ENCODE measurements at places on chromosomes 4 and X.

DNA sequence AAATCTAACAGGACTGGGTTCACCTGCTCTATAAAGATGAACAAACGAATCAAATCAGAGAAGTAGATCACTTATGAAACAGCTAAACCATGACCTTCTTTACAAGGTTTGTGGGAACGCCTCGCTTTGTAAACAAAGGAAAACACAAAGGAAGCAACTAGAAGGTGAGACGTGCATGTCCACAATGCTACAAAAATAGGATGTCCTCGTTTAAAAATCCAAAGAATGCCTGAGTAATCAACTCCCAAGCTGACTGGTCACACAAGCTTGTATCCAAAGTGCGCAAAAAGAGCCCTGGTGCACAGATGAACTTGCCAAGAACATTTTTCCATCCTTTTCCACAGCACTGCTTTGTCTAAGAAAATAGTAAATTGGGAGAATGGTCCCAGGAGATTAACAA is 6.3 kb upstream of the SH3KBP1 start:
- no peak for DNase-seq

DNA sequence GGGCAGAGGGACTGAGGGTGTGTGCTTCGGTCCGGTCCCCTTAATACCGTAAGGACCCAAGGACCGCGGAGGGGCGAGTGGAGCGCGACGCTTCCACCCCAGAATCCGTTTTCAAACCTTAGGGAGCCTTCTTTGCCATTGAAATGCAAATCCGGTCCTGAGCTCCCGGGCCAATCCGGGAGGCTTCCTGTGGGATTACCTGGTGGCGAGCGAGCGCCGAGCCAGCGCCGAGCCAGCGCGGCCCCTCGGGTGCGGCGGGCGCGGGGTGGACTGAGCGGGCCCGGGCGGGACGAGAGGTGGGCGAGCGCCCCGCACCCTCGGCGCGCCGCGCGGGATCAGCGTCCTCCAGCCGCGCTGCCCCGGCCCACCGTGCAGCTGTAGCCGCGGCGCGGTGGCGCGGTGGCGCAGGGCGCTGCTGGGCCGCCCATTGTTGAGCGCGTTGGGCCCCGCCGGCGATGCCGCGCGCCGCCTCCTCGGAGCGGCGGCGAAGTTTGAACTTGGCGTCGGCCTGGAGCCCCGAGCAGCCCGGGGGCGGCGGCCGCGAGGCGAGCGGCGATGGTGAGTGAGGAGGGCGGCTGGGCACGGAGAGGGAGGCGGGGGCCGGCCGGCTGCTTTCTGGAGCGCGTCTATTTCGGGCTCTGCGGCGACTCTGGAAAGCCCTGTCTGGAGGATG is 208.7 kb downstream of the SOWAHB start:
- no peak for DNase-seq

DNA sequence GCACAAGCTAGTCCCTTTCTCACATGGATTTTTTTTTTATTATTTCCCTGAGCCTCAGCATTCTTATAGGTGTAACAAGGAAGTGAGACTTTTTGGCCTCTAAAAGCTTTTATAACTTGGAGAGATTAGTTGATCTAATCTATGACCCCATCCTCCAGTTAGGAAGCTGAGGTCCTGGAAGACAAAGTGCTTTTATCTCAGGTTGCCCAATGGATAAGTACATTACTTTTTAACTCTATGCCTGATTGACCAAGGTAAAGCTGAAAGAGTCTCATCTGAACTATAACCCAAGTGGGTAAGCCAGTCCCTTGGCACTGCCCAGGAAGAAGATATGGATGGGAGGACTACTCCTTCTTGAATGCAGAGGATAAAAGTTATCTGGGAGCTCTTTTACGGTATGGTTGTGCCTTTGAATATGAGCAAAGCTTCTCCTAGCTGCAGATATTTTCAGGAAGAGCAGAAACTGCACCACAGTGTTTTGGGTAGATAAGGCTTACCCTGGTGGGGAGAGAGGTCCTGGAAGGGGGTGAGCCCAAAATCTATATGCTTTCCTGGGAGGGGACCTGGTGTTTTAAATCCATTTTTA is 40.2 kb downstream of the VSIG4 start:
- DNase-seq = no peak

- no peak for DNase-seq
Measured at GRCh38 chr4:24809815-24810405, 14.5 kb downstream of the SOD3 start.

- no peak for DNase-seq
Measured at GRCh38 chr4:134740290-134740689, 538.7 kb upstream of the PABPC4L start.

DNA sequence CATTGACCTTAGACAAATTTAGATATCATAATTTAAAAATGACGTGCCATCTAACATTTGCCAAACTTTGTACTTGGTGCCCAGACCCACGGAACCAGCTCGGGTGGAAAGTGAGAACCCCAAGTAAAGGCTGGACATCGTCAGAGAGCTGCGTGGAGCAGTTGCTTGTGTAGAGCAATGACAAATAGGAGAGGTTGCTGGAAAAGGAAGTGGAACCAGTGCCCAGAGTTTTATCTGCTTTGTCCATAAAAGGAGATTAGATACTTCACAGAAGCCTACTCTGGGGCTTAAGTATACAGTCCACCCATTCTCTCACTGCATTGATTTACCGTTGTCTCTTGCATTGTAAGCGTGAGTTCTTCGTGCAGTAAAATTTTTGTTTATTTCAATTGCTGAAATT is 5.4 kb upstream of the TBC1D1 start:
- DNase-seq = no peak

DNA sequence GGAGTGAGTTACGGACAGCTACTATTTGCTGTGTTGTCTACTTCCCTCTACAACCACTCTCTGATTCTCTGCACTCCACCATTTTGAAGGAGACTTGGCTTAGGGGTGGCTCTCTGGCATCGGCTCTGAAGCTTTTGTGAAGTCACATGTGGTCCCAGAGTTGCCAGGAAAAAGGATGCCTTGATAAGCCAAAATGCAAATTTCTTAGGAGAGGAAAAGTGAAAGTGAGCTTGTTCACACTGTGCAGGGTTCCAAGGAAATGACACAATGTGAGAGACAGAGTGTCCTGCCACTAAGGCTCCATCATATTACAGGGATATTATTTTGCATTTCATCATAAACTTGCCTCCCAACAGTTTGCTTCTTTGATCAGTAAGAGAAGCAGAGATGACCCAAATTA is 7.2 kb downstream of the PHOX2B start:
- no peak for DNase-seq

DNA sequence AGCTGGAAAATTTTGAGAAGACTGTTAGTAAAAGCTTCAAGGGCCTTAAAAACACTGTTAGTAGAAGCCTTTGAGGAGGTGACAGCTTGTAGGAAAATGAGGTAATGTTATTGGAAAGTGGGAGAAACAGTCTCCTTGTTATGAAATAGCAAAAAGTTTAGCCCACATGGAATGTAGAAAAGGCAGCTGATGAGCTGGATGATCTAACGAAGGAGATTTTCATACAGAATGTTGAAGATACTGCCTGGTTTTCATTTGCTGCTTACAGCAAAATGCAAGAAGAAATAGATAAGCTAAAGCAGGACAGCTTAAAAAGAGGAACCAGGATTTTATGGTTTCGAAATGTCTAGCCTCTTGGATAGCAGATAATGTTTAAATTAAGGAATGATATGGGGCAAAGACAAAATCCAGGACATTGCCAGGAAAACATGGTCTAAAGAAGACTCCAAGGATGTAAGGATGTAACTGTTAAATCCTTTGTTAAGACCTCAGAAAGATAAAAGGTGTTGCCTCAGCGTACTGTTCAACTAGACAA is 10.2 kb upstream of the STBD1 start:
- DNase-seq = no peak

DNA sequence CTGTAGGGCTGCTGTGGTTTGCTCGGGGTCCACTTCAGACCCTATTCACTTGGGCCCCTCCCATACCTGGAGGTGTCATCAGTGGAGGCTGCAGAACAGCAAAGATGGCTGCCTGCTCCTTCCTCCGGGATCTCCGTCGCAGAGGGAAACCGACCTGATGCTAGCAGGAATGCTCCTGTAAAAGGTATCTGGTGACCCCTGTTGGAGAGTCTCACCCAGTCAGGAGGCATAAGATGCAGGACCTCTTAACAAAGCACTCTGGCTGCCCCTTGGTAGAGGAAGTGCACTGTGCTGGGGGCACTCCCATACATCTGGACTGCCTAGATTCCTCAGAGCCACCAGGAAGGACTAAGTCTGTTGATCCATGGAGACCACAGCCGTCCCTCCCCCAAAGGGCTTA is 296.9 kb downstream of the GRID2 start:
- DNase-seq = no peak

- no peak for DNase-seq
Measured at GRCh38 chr4:8123389-8123788, 35.2 kb downstream of the ABLIM2 start.

GRCh38 chr4:146186596-146186995 is 11.1 kb downstream of the LSM6 start:
- no peak for DNase-seq

DNA sequence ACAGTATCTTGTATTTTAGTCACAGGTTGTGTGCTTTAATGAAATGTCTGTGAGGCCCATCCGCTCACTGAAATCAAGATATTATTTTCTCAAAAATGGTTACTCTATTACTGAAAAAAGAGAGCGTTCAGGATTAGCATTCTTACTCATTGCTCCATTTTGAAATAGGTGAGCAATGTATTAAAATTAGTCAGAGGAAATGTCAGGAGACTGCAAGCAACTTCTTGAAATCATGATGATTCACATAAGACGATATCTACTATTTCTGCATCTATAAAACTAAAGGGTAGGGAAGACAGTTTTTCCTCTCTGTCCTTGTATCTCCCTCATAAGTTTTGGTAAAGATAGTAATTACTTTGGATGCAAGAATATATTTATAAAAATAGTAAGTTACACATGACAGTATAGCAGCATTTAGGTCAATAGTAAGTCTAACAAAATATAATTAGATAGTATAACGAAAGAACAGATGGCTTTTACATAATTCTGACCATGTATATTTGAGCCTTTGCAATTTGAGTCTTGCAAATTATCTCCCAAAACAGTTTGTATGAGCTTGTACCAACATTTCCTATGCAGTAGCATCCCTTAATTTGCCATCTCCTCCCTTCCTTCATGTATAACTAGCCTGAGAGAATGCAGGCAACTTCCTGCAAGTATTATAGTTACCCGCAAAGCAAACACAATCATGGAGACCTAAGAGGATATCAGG is 937.8 kb downstream of the PCDH7 start:
- DNase-seq = no peak

- no peak for DNase-seq
Measured at GRCh38 chr4:79185526-79186045, 140.3 kb downstream of the NAA11 start.

- no peak for DNase-seq
Measured at GRCh38 chr4:153655928-153656327, 28.2 kb upstream of the TLR2 start.

- DNase-seq = no peak
Measured at GRCh38 chr4:153789741-153790499, 1.0 kb upstream of the SFRP2 start.

DNA sequence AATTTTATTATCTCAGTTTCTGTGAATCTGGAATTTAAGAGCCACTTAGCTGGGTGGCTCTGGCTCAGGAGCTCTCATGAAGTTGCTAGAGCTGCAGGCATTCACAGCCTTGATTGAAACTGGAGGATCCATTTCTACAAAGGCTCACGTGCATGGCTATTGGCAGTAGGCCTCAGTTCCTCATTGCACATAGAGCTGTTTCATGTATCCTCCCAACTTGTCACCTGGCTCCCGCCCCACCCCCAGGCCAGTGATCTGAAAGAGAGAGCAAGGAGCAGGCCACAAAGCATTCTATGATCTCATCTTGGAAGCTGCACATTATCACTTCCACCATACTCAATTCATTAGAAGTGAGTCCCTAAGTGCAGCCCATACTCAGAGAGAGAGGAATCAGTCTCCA is 18.5 kb upstream of the AP1AR start:
- DNase-seq = no peak

DNA sequence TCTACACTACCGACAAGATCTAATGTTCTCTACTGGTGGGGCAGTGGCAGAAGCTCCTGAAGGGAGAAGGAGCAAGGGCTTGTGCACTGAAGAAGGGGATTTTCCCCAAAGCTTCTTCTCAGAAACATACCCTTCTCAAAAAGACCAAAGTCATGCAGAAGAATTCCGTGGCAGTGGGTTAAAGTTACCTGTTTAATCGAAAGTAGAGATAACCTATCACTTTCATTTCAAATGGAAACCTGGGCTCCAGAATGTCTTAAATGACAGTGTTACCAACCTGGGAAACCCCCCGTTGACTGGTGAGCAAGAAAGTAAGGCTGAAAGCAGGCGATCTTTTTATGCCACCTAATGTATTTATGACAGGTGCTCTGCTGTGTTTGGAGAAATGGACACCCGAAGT is 92.5 kb upstream of the TEX13D start:
- no peak for DNase-seq

GRCh38 chrX:105882581-105883275 is 60.4 kb downstream of the NRK start:
- DNase-seq = no peak

DNA sequence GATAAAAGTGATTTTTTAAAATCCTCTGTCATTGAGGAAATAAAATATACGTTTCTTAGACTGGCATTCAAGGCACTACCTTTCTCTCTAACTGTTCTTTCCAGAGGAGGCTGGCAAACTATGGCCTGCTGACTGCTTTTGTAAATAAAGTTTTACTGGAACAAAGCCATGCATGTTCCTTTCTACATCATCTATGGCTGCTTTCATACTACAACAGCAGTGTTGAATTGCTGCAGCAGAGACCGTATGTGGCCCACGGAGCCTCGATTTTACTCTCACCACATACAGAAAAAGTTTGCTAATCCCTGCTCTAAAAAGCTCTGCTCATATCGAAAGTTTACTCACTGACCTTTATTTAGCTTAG is 20.2 kb downstream of the SETD7 start:
- DNase-seq = no peak
